Breast epithelium (tissue), 4 donors: ENCODE measurements at places on chromosomes 4 and X. TPM values are rescaled to one million over a fixed set of nuclear protein-coding genes. Genes with fewer than 3 reads are reported as not detected.

DNA sequence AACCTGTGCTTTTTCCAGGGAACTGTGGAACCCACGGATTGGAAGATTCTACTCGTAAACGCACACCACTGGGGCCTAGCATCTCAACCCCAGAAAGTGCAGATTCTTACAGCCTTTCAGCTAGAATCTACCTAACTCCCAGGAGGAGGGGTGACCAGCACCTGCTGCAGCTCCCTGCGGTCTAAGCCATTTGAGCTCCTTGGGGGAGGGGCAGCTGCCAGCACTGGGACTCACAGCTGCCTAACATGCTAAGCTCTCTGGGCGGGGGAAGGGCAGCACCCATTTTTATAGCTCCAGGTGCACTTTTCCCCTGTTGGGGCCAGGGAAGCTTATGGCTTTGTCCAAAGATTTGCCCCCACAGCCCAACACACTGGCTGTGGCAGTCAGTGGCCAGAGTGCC lies 595.7 kb upstream of the EPHA5 start:
- no peaks in the 10 kb centered on the region for H3K36me3 ChIP-seq
- H3K4me1 ChIP-seq, result no peaks in the 10 kb centered on the region
- no peak for DNase-seq
- no peak overlapping the region for H3K27ac ChIP-seq
- no peak overlapping the region for H3K4me3 ChIP-seq

GLRB gene
- 10.7 TPM for total RNA-seq

AFF2 gene
- 41.0 TPM for total RNA-seq

PFKFB1 gene
- 2.6 TPM for total RNA-seq

GRCh38 chrX:154695911-154696675 lies 42.7 kb upstream of the CTAG2 start:
- no peaks in the 10 kb centered on the region for H3K4me1 ChIP-seq
- no peak for DNase-seq
- H3K27me3 ChIP-seq, result peaks cover 15% of the 10 kb centered on the region

CFAP299 gene
- total RNA-seq, result under 0.01 TPM

INTS12 gene
- 30.0 TPM for total RNA-seq

- no peak for DNase-seq
- peaks cover 6% of the 10 kb centered on the region for H3K27me3 ChIP-seq
- no peak overlapping the region for H3K4me3 ChIP-seq
- H3K36me3 ChIP-seq, result no peaks in the 10 kb centered on the region
- no peaks in the 10 kb centered on the region for H3K4me1 ChIP-seq
Observed at GRCh38 chr4:7418131-7418943, 16.4 kb downstream of the PSAPL1 start.

DNA sequence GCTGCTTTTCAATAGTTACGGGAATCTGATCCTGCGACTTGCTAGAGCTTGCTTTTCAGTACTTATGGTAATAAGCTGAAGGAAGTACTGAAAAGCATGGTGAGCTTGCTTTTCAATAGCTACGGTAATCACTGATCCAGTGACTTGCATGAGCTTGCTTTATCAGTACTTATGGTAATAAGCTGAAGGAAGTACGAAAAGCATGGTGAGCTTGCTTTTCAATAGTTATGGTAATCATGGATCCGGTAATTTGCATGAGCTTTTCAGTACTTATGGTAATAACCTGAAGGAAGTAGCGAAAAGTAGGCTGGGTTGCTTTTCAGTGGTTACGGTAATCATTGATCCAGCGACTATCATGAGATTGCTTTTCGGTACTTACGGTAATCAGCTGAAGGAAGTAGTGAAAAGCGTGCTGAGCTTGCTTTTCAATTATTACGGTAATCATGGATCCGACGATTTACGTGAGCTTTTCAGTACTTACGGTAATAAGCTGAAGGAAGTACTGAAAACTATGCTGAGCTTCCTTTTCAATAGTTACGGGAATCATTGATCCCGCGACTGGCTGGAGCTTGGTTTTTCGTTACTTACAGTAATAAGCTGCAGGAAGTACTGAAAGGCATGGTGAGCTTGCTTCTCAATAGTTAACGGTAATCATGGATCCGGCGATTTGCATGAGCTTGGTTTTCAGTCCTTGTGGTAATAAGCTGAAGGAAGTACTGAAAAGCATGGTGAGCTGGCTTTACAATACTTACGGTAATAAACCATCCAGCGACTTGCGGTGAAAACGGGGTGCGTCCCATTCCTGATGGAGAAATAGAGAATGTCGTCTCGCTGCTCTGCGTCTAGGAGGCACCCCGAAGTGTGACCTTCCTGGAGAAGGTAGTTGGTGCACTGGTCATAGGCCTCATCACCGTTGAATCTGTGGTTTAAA lies 6.5 kb downstream of the CRLF2 start:
- no peak overlapping the region for H3K27ac ChIP-seq
- no peaks in the 10 kb centered on the region for H3K4me1 ChIP-seq
- no peaks in the 10 kb centered on the region for H3K36me3 ChIP-seq
- no peak for DNase-seq

DNA sequence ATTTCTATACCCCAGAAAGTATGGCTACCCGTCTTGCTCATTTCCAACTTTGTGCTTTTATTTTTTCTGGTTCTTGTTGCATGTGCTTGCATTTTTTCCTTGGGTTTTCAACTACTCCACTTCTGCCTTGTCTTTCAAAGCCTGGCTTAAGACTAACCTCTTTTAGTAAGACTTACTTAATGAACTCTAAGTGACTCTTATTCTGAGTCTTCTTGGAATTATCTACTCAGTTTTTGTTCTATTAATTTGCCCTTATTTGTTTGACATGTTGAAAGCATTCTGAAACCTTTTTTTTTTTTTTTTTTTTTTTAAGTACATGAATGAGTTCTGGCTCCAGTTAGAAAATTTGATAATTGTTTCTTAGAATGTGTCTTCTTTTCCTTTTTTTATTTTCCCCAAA lies 74.8 kb downstream of the SLIT2 start:
- no peaks in the 10 kb centered on the region for H3K36me3 ChIP-seq
- no peaks in the 10 kb centered on the region for H3K4me1 ChIP-seq
- H3K27me3 ChIP-seq, result no peaks in the 10 kb centered on the region
- DNase-seq, result no peak

UGT2A1 gene
- not detected for total RNA-seq

DNA sequence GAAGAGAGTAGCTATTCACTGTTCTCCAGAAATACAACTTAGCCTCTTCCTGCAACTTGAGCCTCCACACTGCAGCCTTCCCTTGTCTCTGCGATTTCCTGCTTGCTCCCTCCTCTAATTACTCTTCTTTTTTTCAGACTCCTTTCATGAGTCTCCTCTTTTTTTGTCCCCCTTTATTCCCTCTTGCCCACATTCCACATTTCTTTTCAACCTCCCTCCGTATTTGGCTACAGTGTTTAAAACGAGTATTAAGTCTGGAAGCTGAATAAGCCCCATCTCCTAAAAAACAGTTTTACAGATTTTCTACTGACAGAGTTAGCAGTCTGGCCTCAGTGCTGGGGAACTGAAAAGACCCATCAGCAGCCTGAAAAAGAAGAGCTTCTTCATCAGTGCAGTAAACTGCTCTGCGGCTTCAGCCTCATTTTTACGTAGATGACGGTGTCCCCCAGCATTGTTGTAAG lies 141.5 kb downstream of the TENM3 start:
- DNase-seq, result no peak
- no peaks in the 10 kb centered on the region for H3K27me3 ChIP-seq
- H3K4me1 ChIP-seq, result no peaks in the 10 kb centered on the region
- no peaks in the 10 kb centered on the region for H3K36me3 ChIP-seq
- H3K27ac ChIP-seq, result no peak overlapping the region
- no peak overlapping the region for H3K4me3 ChIP-seq

GRCh38 chr4:108901291-108901690 lies 138.4 kb upstream of the ETNPPL start:
- H3K36me3 ChIP-seq, result no peaks in the 10 kb centered on the region
- DNase-seq, result no peak
- no peaks in the 10 kb centered on the region for H3K4me1 ChIP-seq
- H3K27ac ChIP-seq, result no peak overlapping the region
- H3K27me3 ChIP-seq, result no peaks in the 10 kb centered on the region
